SK-N-MC (cell line): ENCODE measurements at places on chromosomes 6 and 20.

GRCh38 chr6:137156650-137157049 lies 16.8 kb downstream of the IL22RA2 start:
- DNase-seq = no peak

DNA sequence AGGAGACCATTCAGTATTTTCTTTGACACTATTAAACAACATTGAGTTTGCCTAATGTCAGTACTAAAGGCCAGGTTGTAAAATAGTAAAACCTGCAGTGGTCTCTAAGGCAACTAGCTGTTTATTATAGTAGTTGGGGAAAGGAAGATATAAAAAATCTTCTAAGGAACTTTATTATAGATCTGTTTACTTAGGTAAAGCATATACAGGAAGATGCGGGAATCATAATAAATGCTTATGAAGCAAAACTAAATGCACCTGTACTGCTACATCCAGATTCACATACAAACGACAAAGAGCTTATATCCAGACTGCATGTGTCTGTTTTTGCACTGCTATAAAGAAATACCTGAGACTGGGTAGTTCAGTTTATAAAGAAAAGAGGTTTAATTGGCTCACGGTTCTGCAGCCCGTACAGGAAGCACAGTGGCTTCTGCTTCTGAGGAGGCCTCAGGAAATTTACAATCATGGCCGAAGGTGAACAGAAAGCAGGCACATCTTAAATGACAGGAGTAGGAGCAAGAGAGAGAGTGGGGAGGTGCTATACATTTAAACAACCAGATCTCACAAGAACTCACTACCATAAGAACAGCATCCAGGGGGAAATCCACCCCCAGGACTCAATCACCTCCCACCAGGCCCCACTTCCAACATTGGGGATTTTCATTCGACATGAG lies 8.7 kb upstream of the TRIM39 start:
- DNase-seq = no peak

GRCh38 chr6:118335325-118335816 lies 212.7 kb upstream of the PLN start:
- no peak for DNase-seq

DNA sequence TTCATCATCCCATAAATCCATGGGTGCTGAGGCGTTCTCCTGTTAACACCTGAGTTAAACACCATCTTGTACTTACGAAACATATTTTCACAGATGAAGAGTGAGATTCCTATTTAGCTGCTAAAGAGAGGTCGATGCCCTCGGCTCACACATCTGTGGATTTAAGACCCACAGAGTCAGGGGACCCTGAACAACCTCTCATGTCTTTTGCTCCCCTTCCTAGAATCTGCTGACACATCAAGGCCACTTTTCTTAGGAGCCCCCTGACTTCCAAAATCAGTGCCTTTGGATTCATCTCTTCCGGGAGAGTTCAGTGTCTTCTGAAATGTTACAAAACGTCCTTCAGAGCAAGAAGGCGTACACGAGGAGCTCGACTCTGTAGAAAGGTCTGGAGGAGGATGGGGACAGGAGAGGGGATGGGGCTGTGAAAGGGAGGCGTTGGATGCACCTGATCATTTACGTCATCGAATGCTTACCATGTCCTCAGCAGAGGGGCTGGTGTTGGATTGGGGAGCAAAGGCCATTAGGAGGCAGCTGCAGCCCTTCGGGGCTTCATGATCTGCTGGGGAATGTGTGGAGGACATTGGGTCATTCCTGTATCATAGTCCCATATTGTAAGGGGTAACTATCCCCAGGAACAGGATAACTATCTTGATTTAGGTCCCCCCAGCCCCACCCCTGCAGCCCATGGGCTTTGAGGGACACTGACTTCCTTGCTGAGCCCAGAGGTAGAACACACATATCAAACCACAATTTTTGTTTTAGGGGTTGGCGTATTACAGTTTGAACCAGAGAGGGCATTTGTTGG lies 22.9 kb downstream of the BANF2 start:
- DNase-seq = no peak

DNA sequence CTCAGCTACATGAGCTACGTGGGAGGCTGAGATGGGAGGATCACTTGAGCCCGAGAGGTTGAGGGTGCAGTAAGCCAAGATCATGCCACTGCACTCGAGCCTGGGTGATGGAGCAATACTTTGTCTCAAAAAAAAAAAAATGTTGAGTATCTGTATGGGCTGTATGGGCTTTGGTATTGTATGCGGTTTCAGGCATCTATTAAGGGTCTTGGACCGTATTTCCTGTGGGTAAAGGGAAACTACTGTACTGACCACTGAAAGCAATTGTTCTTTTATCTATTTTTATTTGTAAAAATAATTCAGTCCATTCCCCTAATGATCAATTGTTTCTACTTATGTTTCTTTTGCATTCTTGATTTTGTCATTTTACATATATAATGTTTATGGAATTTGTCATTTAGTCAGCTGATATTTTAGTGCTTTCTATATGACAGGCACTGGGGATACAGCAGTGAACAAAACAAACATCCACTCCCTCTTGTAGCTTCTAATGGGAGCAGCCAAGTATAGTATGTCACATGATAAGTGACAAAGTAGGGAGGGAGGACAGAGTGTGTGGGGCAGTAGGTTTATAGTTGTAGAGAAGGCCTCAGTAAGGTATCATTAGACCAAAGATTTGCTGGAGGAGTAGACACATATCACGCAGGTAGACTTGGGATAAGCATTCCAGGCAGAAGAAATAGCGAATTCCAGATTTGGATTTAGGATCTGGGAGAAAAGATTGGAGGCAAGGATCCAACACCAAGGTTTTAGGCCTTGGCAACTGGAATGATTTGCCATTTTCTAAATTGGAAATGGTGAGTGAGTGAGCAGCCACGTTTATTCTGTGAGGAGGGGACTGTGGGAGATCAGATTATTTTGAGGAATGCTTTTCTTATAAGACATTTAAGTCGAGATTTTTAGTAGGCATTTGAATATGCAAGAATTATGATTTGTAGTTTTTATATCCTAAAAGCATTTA lies 6.0 kb downstream of the PCMT1 start:
- DNase-seq = no peak

- DNase-seq = no peak
These were observed at the start of gene RIN2 for GRCh38 chr20:19758133-19758500. RIN2 (plus strand) TSS chr20:19758258; CDS start chr20:19889602, 131,344 bp downstream.

DNA sequence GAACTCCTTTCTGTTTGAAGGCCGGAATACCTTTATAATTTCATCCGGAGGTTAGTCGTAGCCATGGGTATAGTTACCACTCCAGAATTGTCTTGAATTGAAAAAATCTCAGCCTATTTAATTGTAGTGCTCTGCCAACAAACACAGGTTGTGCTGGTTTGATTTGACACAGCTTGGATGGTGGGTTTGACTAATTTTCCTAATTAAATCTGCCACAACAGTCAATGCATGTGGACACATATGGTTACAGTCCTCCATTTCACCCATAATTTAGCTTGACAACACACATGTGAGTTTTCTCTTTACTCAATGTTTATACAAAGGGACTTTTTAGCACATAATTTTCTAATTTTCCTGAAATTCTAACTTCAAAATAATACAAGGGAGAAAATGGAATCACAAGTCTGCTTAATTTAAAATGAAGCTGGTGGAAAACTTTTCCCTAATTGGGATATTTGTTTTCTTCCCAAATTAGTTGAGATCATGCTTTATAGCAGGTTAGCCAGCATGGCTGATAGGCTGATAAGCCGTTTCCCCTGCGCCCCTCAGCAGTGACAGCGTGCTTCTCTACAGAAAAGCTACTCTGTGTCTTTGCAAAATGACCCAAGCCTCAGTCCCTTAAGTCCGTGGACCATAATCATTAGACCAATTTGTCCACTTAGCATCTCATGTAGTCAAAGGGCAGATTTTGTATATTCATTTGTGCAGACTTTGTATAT lies 463.5 kb upstream of the FLRT3 start:
- no peak for DNase-seq

DNA sequence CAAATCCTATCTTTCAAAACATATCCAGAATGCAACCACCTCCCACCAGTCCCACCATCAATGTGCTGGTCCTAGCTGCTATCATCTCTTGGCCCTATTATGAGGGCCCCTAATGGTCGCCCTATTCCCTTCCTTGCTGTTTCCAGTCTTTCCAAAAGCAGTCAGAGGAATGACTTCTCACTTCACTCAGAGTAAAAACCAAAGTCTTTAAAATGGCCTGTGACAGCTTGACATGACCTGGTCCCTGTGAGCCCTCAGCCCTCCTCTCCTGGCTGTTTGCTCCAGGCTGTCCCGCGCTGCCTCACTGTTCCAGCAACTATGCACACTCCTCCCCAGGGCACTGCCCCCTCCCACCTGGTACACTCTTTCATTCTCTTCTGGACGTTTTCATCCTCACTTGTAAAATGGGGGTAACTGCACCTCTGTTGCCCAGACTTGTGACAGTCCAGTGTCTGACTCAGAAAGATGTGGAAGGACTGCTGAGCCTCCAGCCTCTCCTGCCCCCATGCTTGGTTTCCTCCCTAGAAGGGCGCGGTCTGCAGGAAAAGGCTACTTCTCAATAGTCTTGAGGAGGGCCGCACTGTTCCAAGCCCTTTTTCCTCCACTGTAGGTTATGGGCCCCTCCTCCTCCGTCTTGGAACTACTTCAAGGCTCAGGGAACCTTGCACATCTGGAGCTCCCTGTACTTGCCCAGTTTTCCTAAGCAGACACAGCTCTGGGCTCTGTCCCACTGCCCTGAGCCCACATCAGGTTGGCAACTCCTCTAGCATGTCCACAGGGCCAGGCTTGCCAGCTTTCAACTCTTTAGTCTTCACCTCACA lies 64.7 kb downstream of the MYH7B start:
- no peak for DNase-seq

DNA sequence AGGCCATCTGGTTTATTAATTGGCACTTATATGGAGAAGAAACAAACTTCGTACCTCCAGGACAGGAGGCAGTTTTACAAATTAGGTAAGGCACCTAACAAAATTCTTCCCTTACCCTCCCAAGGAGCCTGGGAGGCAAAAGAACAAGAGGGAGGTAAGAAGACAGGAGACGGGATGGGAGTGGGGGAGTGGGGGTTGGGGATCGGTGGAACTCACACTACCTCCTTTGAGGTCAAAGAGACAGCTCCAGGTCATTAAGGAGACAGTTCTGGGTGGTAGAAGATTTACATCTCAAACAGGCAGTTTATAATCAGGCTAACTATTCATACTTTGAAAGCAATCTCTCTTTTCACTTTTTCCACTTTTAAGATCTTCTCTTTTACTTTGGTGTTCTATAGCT lies 112.3 kb upstream of the HDAC2 start:
- DNase-seq = no peak

- DNase-seq = no peak
These were observed 38.5 kb upstream of the CAP2 start for GRCh38 chr6:17354700-17355403.

- no peak for DNase-seq
These were observed 73.6 kb downstream of the LCA5 start for GRCh38 chr6:79463621-79464050.

DNA sequence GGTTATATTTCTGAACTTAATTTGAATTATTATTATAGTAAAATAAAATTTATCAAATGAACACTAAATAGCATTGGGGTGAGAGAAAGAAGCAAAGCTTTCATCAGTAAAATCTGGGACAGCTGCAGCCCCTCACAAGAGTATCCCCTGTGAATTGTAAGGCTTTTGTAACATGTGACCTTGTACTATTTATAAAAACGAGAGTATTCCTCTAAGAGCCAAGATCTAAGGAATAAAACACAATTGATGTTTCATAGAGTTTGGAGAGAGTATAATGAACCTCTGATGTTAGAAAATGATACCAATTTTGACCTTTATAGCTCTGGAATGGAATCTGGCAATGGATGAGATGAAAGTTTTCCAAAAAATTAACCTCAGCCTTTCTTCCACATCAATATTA lies 617.2 kb upstream of the ID4 start:
- DNase-seq = no peak
